ENCODE measurements at places on chromosomes 6 and 20. TPM values are rescaled to one million over a fixed set of nuclear protein-coding genes. Genes with fewer than 3 reads are reported as not detected.

GRCh38 chr6:158718461-158719046, 68.7 kb downstream of the SYTL3 start:
- DNase-seq: no peak

The TEAD3 gene
- 55.4 TPM for total RNA-seq

DNA sequence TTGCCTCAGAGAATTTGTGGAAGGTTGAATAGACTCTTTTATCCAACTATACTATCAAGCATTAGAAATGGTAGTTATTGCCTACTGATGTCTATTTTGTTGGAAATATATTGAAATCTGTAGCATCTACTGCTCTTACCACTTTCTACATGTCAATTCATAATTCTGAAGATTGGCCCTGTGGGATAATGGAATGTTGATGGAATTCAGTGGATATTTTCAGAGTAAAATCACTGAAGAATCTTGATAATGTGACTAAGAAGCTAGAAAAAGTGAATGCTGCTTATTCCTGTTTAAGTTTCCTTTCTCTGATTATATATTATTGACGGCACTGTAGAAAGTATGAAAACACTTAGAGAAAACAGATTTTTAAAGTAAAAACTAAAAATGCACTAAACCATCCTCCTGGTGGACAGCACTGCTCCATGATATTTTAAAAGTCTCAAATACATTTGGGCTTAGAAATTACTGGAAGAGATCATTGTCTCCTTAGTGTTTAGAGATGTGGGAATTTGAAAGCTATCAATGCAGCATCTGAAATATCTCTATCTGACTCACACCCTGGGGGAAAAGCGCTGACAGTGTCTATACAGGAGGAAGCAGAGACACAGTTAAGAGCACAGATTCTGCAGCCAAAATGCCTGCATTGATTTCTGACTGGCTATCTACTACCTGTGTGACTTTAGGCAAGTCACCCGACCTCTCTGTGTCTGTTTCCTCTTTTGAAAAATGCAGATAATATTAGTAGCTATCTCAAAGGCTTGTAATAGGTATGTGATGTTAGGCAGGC, 37.9 kb upstream of the RCAN2 start:
- no peak for DNase-seq

- DNase-seq: no peak
These were observed 249.2 kb upstream of the MARCKS start for GRCh38 chr6:113607821-113608545.

DNA sequence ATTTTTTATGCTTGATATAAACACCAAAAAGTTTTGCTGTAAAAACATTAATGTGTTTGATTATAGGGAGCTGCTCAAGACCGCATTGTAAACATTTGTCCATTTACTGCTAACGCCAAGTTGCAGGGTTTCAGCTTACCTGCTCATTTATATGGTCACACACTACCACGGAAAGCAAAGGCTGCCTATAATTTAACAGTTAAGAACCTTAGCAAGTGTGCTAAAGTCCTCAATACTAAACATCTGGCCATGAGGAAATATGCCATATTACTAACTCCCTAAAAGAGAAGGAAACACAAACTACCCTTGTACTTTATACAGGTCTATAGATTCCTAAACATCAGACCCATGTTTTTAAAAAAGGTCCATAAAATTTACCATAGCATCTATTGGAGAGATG, 129.5 kb downstream of the ASCC3 start:
- DNase-seq: no peak

The HCRTR2 gene
- not detected for total RNA-seq

The MAS1 gene
- not detected for total RNA-seq

- DNase-seq: no peak
These were observed 53.3 kb downstream of the MYO6 start for GRCh38 chr6:75802366-75802765.
